Fibroblast of the aortic adventitia (primary cell): ENCODE measurements at places on chromosomes 16 and 17.
A peak's percentile ranks its signal among the peaks of the same experiment; 100 is the strongest.

GRCh38 chr17:16928406-16929034 is 43.4 kb downstream of the TNFRSF13B start:
- DNase-seq: no peak

DNA sequence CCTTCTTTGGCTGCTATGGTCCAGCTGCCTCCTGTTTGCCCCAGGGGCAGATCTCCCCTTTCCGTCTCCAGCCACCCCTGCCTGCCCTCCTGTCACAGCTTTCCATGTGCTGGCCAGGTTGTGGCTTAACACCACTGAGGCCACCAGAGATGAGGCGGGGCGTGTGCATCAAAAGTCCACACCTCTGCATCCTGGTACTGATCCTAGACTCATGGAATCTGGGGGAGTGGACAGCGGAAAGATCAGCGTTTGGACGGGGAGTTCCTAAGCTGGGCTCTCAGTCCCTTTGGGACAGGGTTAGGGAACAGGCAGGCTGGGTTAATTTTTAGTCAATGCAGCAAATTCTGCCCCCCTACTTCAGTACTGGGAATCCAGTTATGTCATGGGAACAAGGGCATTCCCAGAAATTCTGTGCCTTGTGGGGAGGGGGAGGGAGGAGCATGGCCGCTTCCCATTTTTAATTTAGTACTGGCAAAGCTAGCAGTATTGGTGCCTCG is 3.9 kb downstream of the IGFBP4 start:
- DNase-seq: peak; percentile 37

DNA sequence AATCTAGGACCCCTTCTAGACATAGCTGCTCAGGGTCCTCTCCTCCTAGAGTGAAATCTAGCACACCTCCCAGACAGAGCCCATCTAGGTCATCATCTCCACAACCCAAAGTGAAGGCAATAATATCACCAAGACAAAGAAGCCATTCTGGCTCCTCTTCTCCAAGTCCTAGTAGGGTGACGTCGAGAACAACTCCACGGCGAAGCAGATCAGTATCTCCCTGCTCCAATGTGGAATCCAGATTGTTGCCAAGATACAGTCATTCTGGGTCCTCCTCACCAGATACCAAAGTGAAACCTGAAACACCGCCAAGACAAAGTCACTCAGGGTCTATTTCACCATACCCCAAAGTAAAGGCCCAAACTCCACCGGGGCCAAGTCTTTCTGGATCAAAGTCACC is 10.7 kb downstream of the SRRM2 start:
- DNase-seq: no peak

DNA sequence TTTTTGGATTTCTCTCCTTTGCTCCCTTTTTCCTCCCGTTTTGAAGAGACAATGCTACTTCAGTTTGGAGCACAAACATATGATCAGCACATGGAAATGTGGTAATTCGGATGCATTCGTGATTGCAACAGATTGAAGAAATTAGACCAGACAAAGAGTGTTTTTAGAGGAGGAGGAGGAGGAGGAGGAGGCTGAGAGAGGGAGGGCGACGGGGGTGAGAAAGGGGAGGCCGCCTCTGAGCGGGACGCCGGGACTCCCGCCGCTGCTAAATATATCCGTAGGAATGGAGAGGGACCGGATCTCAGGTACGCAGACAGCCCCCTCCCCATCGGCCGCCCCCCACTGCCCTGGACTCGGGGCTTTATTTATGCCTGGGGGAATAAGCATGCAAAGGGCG is 179.3 kb downstream of the SEC14L1 start:
- DNase-seq: peak; percentile 85

DNA sequence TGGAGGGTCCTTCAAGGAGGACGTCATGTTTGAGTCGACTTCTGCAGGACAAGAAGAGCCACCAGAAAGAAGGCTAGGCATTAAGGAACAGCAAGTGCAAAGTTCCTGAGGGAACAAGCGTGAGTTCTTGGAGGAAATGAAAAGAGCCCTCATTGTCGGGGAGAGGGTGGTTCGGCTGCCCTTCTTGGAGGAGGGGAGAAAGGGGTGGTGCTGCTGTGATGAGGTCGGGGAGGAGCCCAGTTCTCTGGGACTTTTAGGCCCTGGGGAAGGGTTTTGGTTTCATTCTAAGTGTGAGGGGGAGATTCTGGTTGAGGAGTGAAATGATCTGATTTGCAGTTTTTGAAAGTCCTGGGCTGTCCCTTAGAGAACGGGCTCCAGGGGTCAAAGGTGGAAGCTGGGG is 4.1 kb downstream of the BICDL2 start:
- DNase-seq: no peak

DNA sequence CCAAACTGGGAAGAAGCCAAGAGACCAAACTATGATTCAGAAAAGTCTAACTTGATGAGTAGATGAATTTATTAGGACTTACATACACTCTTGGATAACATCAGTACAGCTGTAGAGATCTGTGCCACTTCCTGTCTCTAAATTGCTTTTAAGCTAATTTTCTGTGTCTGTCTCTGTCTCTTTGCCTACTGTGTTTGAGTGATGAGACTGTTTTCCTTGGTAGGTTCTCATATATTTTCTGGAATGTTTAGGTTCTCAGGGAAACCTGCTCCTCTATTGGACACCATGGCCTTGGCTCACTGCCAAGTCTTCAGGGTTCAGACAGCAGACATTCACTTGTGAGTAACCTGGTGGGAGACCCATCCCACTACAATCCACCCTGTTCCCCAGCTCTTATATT is 103.5 kb upstream of the KIF2B start:
- no peak for DNase-seq

DNA sequence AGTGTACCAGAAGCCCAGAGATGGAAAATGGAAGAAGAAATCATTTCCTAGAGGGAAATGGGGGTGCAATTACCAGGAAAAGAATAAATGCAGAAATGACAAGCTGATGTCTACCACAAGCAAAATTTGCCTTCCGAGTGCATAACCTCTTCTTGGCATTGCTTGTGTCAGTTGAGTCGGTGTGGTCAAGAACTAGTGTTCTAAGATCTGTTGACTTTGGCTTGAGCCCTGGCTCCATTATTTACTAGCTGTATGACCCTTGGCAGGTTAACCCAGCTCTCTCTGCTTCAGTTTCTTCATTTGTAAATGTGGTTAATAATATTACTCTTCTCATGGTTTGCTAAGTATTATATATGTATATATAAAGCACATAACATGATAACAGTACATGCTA is 273.0 kb upstream of the IRX5 start:
- DNase-seq: no peak

DNA sequence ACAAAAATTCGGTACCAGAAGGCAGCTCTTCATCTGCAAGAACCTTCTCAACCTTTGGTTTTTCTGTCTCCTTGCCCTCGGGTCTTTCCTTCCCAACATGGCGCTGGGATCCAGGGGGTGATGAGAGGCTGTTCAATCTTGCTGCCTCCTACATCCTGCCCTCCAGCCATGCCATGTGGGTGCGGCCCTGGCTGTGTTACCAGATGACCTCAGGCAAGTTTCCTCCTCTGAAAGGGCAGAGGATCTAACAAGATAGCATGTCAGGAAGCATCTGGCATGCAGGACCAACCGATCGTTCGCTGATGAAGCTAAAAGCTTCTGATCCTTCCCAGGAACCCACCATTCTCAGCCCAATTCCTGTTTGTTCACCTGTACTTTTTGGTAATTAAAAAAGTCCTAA is 36.8 kb upstream of the BCAR1 start:
- no peak for DNase-seq

- DNase-seq: no peak
Observed at GRCh38 chr16:85176541-85177447, 64.5 kb upstream of the CIBAR2 start.

DNA sequence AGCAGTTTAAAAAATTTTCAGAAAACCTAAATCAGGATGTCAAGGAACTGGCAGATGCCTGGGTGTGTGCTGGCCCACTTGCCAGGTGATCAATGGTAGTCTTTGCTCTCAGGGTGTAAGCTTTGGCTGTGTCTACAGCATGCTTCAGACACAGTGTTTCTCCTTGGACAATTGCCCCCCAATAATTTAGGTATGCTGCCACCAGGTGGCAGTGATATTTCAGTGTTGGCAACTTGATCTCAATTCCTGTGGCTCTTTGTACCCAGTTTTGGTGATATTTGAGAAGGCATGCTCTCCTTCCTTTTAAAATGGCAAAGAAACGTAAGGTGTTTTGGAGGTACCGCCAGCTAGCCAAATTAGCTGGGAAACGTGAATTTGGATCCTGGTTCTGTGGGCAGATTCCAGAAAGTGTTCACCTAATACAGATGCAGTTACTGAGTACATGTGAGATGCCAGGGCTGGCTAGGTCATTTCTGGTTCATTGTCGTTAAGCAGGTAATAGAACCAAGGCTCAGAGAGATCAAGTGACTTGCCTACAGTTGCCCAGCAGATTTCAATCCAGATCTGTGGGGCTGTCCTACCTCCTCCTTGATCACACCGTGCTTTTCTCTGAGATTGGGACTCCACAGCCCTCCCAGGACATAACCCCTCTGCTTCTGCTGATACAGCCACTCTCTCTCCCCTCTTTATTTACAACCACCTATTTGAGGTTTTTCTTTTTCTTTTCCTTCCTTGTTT is 155.6 kb upstream of the PLCG2 start:
- DNase-seq: peak; percentile 62

DNA sequence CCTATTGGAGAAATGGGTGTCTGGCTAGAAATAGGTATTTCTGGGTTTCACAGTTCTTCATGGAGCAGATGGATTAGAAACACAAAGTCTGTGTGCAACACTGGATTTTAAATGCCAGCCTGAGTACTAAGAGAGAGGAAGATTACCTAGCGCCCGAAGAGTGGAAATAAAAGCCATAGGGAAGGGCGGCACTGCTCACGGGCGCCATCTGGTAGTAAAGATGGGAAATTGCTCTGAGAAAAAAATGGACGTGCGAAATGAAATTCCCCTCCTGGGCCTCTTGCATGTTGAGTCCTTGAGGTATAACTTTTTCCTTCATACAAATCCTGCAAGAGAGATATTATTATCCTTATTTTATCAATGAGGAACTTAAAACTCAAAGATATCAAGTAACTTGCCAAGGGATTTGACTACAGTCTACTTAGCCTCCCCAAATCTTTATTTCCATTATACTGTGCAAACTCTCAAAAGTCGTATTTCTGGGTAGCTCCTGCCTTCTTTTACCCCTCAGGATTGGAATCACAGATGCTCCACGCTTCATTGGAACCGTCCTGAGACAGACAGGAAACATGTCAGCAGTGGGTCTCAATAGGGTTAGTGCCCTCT is 72.8 kb downstream of the MMD start:
- DNase-seq: peak; percentile 64

DNA sequence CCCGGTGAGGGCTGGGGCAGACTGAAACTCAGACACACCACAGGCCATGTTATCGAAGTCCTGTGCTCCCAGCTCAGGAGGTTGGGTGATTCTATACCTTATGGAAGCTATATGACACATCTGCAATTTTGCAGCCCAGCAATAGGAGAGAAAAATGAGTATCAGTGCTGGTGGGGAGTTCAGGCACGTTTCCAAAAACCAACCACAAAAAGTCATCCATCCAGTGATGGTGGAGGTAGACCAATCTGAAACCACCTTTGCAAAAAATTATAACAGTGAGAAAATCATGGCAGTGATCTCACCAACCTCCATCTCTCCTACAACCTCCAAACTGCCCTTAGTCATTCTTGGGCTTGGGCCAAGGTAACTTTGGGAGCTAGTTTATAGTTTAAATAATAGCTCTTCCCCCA is 327.9 kb downstream of the SLC39A11 start:
- DNase-seq: peak; percentile 30

- DNase-seq: peak; percentile 8
Observed at GRCh38 chr16:54817432-54817831, 113.2 kb upstream of the IRX5 start.
